ENCODE measurements at places on chromosomes 2 and 18.

GRCh38 chr18:46385124-46385523 lies 271.9 kb downstream of the LOXHD1 start:
- DNase-seq = no peak

DNA sequence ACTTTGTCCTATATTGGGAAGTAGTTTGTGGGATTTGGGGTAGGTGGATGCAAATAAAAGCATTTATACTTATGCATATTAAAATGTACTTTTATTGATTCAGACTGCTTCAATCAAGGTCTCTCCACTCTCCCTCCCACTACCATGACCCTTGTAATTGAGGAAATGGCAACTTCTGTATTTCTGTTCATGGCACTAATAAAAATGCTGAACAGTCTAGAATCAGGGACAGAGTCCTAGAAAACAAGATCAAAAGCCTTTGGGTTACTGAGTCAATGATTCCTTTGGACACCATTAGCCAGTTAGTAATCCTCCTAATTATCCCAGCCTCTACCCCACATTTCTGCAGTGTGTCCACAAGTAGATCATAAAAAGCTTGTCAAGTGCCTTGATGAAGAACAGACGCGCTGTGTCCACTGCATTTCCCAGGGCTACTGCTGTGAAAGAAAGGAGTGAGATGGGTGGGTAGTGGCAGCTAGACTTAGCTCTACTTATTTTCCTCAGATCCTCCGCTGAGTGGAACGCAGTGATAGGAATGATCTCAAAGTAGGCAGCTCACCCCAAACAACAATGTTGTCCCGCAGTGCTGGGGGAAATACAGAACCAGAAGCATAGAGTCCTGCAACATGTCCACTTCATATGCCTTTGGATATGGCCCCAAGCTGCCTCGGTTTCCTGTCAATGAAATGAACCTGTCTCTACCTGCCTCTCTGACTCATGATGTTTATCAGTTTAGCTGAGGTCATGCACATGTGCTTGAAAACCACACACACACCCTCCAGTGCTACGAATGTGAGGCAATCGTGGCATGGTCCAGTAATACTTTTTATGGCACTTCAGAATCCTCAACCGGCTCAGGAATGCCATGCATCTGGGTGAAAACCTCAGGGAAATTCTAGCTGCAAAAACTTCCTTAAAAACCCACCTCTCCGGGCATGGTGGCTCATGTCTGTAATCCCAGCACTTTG lies 115.5 kb downstream of the COL6A3 start:
- DNase-seq = no peak

DNA sequence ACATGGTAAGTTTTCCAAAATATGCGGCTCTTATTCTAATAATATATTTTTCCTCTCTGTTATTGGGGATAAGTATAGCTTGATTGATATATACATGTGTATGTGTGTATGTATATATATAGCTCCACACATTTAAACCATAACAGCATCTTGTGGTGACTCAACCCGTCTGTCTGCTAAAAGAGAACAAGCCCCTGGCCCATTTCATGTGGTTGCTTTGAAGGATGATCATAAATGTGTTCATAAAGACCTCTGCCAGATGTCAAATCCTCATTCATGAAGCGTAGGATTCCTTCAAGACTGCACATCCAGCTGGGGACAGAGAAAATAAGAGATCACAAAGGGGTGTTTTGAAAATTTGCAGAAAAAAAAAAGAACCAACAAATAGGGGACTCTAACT lies 79.3 kb downstream of the RHOB start:
- no peak for DNase-seq

GRCh38 chr2:109387221-109387735 lies 226.5 kb downstream of the SEPTIN10 start:
- DNase-seq = no peak

GRCh38 chr2:98868548-98869271 lies 67.3 kb downstream of the CRACDL start:
- DNase-seq = no peak

DNA sequence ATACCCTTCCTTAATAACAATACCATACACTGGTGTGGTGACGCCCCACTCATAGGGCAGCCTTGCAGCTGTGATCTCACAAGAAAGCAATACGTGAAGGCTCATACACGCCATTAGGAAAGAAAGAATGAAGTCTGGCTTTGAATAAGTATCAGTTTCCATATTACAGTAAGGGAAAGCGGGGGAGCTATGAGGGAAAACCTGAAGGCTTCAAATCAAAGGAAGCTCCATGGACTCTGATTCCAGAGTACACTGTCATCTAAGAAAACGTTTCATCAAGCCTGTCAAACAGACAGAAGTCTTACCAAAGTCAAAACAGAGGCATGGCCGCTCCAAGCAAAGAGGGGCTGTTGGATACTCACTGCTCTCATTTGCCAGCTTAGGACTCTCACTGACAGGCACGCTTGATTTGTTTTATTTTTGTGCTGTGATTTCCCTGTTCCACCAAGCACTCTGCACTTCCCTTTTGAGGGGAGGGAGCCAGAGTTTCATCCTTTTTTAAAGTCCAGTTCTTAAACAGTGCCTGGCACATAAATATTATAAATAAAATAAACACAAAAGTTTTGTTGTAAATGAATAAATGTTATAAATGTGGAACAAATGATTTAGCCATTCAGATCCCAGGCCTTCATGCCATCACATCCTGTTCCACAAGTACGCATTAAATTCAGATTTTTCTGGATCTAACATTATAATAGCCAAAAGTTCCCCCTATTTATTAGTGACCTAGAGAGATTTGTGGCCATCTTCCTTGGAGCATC lies 221.2 kb downstream of the PIEZO2 start:
- no peak for DNase-seq

DNA sequence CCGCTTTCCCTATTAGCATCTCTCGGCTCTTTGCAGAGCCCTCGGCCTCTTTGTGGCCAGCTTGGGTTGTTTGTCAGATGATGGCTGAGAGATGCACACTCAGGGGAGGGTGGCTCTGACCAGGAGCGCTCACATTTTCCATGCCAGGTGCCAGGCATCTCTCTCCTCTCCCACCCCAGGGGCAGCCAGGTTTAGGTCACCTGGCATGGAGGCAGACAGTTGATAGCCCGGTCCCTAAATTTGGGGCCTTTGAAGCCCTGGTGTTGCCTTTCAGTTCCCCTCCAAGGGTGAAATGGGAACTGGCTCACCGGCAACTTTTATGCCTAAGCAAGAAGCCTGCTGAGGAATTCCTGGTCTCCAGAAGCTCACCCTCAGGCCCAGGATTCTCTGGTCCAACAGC lies 19.1 kb downstream of the LBH start:
- no peak for DNase-seq

DNA sequence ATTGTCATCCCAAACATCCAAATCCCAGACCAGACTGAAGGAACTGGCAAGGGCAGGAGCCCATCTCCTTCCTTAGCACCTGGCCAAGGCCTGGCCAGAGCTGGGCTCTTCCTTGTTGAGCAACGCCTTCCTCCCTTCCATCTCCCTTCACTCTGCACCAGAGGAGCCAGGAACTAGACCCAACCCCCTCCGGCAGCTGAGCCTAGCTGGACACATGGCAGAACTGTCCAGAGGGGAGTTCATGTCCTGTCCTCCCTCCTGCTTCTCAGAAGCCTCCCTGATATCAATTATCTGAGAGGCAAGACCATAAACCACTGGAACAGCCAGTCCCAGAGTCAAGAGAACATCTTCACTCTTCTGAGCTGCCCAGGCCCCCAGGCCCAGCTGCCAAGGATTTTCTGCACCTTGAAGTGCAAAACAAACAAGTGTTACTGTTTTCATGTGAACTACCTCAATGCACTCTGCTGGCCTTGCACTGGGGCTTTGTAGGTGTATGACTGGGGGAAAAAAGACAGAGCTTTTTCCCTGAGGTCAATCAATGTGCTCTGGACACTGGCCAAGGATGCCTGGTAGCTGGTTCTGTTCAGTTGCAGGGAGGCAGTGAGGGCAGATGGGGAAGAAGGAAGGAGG lies 107.6 kb upstream of the MSH6 start:
- DNase-seq = no peak

- DNase-seq = no peak
These were observed 160.5 kb upstream of the KCNJ3 start for GRCh38 chr2:154537843-154538450.

DNA sequence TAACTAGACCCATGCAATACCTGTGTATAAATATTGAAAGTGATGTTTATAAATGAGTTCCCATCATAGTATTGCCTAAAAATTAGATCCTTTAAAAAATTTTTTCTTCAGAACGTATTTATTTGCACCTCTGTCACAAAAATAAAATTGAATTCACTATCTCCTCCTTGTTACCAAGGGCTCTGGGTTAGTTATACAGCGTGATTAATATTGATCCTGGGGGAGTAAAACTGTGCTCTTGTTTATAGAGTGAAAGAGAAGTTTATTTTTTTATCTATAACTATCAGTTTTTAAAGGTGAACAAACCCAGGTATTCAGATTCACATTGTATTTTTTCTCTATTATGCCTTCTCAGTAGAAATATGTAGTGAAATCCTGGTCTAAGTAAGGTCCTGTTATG lies 458.5 kb downstream of the CPS1 start:
- no peak for DNase-seq

DNA sequence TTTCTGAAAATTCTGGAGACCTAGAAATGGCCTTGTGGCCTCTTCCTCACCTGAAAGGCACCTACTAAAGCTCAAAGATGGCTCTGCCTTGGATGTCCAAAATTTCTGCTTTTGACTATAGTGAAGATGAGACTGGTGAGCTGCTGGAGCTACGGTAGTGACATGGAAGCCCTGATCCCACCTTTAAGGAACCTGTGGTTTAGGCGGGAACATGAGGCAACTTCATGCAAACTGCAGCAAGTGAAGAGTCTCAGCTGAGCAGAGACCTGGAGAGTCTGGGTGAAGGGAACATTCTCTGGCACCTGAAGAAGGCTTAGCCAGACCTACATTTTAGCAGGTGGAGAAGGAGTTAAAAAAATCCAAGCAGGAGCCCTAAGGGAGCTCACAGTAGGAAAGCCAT lies 40.0 kb downstream of the GORASP2 start:
- no peak for DNase-seq

- no peak for DNase-seq
These were observed 2.4 kb downstream of the ERBB4 start for GRCh38 chr2:212535996-212536816.

DNA sequence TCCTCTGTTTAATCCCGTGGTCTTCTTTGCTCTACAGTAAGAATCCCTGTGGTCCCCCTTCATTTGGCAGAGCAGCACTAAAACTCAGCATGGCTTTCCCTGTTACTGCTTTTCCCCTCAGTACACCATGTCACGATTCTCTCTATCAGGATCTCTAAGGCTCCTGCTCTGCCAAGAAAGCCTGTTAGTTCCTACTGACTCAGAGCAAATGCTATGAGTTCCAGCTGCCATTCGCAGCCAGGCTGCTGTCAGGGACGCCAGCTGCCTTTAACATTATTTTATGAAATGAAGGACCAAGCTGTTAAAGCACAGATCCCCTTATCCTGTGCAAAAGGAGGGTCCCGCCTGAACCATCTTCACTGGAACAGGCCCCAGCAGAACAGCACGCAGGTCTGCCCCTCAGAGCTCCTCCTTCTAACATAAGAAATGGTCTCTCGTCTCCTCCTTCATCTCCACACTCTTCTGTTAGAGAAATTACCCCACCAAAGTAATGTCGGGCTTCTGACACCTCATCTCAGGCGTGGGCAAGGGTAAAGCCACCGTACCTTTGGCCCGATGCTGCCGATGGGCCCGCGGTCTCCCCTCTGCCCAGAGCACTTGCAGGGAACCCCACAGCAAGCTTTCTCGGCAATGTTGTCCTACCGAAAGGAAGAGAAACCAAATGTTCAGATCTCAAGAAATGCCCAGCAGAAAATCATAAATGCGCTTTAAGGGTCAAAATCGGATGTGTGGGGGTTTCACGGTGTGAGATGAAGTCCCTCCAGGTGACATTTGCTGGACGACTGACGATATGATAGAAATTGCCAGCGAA lies 52.6 kb downstream of the COL6A3 start:
- DNase-seq = no peak

DNA sequence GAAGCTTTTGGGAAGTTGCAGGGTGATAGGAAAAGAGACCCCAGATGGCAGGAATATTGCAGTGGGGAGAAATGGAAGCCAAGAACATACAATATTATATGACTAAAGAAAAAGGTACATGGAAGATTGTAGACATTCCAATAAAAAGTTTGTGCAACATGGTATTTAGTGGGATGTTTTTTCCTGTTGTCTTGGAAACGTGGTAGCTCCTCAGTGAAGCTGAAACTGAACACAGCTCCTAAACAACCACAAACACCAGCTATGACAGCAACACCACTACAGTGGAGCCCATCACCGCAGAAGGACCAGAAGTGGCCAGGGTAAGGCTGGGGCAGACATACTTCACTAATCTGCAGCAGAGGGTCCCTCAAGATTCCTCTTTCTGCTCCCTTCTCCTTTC lies 246.8 kb downstream of the CDH20 start:
- DNase-seq = no peak

DNA sequence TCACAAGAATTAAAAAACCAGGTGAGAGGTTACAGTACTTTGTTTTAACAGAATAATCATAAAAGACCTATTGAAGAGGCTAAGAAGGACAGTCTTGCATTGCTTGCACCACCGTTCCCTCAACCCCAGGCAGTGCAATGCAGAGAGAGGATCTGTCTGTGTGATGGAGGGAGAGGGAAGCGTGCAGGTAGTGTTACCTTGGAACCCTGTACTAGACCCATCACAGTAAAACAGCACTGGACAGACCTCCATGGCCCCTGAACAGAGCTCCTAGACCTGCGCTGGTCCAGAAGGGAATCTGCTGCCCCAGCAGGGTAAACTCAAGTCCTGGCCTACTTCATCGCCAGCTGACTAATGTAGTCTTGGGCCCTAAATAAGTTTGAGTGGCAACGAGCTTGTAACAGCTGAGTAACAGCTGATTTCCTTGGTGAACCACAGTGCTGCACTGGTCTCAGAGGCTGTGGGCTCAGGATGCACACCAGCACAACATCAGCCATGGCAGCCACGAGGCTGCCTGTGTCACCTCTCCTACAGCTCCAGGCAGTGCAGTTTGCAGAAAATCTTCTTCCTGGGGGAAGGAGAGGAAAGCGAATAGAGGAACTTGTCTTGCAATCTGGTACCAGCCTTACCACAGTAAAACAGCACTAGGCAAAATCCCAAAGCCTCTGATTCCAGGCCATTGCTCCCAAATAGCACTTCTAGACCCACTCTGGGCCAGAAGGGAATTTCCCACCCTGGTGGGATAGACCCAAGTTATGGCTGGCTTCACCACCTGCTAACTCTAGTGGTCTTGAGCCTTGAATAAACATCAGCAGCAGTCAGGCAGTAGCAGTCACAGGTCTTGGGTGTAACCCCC lies 417.2 kb downstream of the CDH7 start:
- no peak for DNase-seq

DNA sequence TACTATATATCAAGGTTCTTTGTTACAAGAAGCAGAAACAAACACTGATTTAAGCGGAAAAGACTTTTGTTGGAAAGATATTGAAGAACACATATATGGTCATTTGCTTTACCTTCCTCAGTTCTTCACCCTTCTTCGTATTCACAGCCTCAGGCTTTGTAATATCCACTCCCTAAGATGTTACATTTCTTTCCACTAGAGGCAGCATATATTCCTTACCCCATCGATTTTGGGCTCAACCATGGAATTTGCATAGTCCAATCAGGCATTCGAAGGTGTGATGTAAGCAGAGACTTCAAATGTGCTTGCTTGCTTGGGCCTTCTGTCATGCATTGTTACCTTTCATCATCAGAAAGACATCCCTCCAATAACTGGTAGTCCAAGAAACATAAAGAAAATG lies 287.4 kb downstream of the PID1 start:
- DNase-seq = no peak

- no peak for DNase-seq
These were observed 36.9 kb downstream of the ATOH8 start for GRCh38 chr2:85790499-85791188.

GRCh38 chr2:216922175-216922780 lies 62.4 kb upstream of the TNP1 start:
- DNase-seq = no peak

GRCh38 chr2:169361706-169362117 lies 622 bp downstream of the LRP2 start:
- no peak for DNase-seq
